ENCODE measurements at places on chromosomes 16 and 17.

GRCh38 chr17:58334661-58335060 lies 6.1 kb upstream of the TSPOAP1 start:
- DNase-seq: no peak

GRCh38 chr16:57472665-57473060 lies 10.2 kb downstream of the POLR2C start:
- no peak for DNase-seq

GRCh38 chr17:48148029-48148770 lies 40.6 kb downstream of the SNX11 start:
- DNase-seq: no peak

DNA sequence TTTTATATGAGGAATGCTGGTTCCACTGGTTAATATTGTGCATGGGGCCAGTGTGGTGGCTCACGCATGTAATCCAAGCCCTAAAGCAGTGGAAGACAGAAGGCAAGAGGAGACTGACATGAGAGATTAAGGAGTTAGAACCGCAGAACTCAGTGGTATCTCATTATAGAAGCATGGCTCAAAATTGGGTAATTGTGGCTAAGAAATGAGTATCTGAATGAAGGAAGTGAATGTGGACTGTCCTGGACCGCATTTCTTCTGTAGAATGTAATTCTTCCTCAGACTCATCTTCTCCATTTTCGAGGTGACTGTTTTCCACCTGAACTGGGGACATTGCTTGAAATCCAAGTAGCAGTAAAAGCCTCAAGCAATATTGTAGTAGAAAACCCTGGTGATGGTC lies 42.6 kb upstream of the CDR2 start:
- DNase-seq: no peak

GRCh38 chr17:4161192-4161966 lies 18.4 kb downstream of the CYB5D2 start:
- peak; percentile 51 for DNase-seq

- DNase-seq: no peak
These were observed 30.2 kb downstream of the OGFOD1 start for GRCh38 chr16:56481468-56482122.

- DNase-seq: no peak
These were observed at the start of gene KIF19 for GRCh38 chr17:74325743-74326379. TSS of gene KIF19 (plus strand) at chr17:74326226. CDS start at chr17:74326350, 124 bp downstream.

DNA sequence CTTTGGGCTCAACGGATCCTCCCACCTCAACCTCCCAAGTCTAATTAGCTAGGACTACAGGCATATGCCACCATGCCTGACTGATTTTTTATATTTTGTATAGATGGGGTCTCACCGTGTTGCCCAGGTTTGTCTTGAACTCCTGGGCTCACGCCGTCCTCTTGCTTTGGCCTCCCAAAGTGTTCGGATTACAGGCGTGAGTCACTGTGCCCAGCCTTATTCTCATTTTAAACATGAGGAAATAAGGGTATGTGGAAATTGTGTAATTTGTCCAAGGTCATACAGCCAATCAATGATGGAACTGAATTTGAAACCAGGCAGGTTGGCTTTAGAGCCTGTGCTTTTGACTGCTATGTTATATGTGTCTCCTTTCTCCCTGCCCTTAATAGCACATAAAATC lies 27.4 kb upstream of the AQP8 start:
- DNase-seq: no peak

DNA sequence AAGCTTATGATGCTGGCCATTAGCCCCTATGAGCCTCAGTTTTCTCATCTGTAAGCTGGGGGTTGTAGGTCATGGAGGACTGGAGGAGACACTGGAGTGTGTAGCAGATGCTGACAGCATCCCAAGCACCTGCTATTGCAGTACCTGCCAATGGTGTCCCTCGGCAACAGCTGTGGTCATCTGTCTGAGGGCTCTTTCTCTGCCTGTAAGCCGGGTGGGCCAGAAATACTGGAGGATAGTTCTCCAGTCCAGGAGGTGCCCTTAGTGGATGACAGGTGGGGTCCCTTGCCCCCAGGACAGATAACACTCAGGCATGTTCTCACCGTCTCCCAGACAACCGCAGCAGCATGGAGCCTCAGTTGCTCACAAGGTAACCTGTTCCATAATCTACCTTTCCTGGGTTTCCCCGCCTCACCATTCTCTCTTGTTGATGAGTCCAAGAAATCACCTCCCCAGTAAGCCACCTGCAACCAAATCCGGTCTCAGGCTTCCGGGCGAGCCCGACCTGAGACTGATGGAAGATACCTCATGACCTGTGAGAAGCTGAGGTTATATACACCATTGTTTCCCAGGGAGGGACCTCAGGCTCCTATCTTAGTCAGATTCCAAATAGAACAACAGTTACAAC lies 23.8 kb downstream of the NLRP1 start:
- no peak for DNase-seq

DNA sequence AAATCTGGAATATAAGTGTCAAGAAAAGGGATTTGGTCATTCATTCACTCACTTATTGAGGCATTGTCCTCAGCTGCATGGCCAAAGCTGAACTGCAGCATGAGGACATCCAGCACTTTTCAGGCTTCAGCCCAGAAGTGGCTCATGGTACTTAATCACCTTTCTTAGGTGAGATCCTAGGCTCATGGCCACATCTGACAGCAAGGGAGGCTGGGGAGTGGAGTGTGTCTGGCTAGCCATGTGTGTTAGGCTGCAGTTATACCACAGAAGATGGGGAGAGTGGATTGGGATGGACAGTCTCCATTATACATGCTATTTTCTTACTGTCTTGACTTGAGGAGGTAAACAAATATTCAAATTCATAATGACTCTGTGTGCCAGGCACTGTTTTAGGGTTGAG lies 68.8 kb downstream of the SHISA6 start:
- DNase-seq: no peak

DNA sequence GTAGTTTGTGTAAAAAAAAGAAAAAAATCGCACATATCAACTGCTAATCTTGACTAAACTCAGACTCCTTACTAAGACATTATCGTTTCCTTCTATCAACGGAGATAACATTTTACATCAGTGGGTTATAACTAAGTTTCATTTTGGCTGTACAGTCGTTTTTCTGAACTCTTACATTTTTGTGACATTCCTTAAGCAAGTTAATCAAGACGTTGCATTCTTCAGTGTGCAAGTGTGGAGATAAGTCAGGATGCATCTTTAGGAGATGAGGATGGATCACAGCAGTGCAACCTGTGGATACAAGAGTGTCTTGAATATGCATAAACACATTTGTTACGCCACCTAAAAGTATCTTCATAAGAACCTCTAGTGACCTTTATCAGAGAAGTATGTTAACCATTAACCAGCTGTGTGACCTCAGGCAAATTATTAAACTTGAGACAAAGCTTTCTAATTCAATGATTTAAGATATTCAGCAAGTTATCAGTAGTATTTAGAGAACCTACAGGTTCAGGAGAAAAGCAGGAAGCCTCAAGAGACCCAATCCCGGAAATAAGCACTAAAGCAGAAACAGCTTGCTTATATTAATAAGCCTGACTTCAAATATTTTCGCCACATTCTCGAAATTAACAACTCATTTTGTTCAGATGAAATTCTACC lies 9.4 kb downstream of the CMC2 start:
- peak; percentile 25 for DNase-seq

- DNase-seq: no peak
These were observed 1.4 kb downstream of the SOX9 start for GRCh38 chr17:72122010-72122764.

- no peak for DNase-seq
These were observed 210.3 kb downstream of the NTN1 start for GRCh38 chr17:9231449-9232154.

GRCh38 chr17:70353408-70354092 lies 184.2 kb downstream of the KCNJ2 start:
- DNase-seq: no peak

DNA sequence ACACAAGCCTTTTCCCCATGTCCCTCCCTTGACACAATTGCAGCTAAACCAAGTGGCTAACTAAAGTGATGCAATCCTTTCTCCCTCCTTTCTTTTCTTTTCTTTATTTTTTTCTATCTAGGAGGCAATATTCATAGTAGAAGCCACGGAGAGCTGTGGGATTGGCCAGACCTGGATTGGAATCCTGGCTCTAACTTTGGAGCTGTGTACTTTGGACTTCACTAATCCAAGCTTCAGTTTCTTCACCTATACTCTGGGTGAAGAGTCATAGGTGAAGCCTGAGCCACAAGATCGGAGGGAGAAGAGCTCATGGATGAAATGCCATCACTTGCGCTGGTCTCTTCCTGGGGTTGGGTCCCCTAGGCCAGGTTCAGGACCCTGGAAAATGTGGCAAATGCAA lies 177.2 kb downstream of the IRX5 start:
- no peak for DNase-seq

- no peak for DNase-seq
These were observed 8.9 kb downstream of the SPNS2 start for GRCh38 chr17:4507361-4508111.

DNA sequence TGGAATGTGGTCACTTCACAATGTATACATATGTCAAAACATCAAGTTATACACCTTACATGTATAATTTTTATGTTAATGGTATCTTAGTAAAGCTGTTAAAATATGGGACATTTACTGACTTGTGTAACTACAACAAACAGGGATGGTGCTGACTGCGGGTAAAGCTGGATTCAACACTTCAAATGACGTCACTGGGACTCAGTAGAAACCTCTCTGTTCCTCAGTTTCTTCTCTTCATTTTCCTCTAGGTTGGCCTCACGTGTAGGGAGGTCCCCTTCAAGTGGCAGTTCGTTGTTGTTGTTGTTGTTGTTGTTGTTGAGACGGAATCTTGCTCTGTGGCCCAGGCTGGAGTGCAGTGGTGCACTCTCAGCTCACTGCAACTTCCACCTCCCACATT lies 182.9 kb downstream of the RBFOX1 start:
- DNase-seq: no peak

DNA sequence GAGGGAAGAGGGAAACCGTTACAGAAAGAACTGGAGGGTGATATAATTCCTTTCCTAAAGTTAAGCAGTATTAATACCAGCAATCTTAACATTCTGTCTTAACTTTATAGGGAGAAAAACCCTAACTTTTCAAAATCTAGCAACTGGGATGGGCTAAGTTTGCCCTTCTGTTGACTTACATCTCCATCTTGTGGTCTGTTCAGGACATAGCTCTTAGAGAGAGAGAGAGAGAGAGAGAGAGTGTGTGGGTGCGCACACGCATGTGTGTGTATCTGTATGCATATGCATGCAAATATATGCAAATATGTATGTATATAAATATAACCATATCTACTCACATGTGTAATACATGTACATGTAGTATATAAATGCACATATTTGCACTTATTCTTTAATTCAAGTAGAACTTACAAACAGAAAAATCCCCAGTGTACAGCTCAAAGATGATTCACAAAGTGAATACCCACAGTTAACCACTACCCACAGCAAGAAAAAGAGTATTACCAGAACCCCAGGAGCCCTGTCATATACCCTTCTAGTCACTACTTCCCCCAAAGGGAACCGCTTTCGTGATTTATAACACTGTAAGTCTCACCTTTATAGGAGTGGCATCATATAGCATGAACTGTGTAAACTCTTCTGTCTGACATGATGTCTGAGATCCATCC lies 46.5 kb downstream of the STX8 start:
- DNase-seq: peak; percentile 35

- peak; percentile 74 for DNase-seq
These were observed 49.0 kb upstream of the CHMP6 start for GRCh38 chr17:80942423-80943345.

GRCh38 chr17:29622337-29623282 lies at the start of gene CORO6:
TSS of gene CORO6 (minus strand) at chr17:29622912. CDS start at chr17:29621421, 1,491 bp downstream.
- DNase-seq: peak; percentile 39

GRCh38 chr16:4093495-4094126 lies 22.6 kb downstream of the ADCY9 start:
- DNase-seq: no peak

DNA sequence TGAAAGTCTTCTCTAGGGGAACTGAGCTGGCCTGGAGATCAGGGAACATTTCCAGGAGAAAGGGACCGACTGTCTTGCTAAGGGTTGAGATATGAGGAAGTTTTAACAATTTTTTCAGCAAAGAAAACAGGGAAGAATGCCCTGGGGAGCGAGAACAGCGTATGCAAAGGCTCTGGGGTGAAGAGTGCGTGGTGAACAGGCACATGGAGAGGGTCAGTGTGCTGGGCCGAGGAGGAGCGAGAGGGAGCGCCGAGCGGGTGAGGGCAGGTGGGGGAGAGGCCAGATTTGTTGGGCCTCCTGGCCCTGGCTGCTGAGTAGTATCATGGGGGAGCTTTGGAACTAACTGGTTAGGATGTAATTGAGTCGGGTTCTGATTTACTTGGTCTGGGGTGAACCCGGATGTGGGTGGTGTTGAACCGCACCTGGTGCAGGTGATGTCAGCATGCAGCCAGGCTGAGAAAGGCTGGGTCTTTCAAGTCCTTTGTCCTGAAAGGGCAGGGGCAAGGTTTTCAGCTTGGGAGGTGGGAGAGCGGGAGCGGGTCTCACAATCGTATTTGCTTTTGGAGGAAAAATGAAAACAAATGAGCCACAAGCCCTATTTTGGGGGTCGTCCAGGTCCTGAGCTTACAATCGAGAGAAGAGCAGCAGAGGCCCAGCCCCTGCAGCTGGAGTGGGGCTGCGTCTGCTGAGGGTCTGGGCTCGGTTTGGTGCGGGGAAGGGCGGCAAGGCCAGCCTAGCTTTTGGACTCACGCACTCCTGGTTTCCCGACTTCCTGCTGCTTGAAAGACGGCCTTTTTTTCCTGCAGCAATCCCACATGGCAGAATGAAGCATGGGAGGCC lies 11.1 kb upstream of the WFDC1 start:
- no peak for DNase-seq

- no peak for DNase-seq
These were observed 31.2 kb downstream of the HNF1B start for GRCh38 chr17:37713624-37714023.

GRCh38 chr16:22763437-22764080 lies 50.4 kb upstream of the HS3ST2 start:
- DNase-seq: no peak

GRCh38 chr17:61431594-61432311 lies 20.5 kb upstream of the TBX4 start:
- DNase-seq: peak; percentile 56

GRCh38 chr17:55312852-55313251 lies 48.1 kb downstream of the HLF start:
- no peak for DNase-seq

GRCh38 chr17:52156576-52157570 lies 1.6 kb downstream of the CA10 start:
- DNase-seq: no peak

DNA sequence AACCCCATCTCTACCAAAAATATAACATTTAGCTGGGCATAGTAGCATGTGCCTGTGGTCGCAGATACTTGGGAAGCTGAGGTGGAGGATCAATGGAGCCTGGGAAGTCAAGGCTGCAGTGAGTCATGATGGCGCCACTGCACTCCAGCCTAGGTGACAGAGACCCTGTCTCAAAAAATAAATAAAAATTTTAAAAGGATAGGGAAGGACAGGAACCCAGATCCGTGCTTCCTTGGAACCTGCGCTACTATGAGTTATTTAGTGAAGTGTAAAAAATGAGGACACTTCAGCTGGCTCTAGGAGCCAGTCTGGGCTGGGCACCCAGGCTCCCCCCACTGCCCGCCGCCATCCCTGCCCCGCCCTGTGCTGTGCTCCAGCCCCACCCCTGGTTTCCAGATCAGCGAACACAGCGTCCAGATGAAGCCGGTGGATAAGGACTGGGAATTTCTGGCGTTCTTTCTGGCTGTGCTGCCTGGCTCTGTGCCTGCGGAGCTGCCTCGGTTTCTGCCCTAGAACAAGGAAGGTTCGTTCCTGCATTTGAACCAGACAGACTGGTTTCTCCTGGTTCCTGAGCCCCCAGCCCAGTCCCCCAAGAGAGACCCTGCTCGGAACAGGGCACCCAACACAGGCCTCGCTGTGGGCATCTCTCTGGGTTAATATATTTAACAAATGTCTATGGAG lies 18.5 kb downstream of the PLLP start:
- no peak for DNase-seq

- DNase-seq: no peak
These were observed 90.9 kb upstream of the CORO6 start for GRCh38 chr17:29713626-29714025.
